Heart left ventricle (tissue), 16 donors: ENCODE measurements at places on chromosomes 5 and 9. TPM values are rescaled to one million over a fixed set of nuclear protein-coding genes. Genes with fewer than 3 reads are reported as not detected.

GRCh38 chr9:108924466-108924865 is 9.5 kb downstream of the ELP1 start:
- H3K4me1 ChIP-seq = no peaks in the 10 kb centered on the region
- no peak overlapping the region for H3K4me3 ChIP-seq
- H3K27ac ChIP-seq = no peak overlapping the region
- DNase-seq = no peak

DNA sequence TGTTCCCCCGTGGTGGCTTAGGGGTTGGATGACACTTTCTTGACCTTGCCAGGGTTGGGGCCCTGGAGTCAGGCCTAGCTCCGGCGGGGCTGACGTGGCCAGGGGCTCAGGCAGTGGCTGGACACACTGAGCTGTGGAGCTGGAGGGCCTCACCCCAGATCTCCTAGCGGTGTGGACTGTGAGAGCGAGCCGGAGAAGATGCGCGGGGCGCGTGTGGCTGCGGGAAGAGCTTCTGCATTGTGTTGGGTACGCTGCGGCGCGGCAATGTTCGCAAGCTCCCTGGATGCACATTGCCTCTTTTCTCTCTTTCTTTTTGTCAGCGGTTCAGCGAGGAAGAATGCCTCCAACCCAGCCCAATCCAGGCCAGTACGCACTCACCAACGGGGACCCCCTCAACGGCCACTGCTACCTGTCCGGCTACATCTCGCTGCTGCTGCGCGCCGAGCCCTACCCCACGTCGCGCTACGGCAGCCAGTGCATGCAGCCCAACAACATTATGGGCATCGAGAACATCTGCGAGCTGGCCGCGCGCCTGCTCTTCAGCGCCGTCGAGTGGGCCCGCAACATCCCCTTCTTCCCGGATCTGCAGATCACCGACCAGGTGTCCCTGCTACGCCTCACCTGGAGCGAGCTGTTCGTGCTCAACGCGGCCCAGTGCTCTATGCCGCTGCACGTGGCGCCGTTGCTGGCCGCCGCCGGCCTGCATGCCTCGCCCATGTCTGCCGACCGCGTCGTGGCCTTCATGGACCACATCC is 4.8 kb downstream of the NR2F1 start:
- no peak overlapping the region for H3K4me3 ChIP-seq
- H3K36me3 ChIP-seq = no peaks in the 10 kb centered on the region
- H3K27me3 ChIP-seq = peaks cover 61% of the 10 kb centered on the region

The AQP7 gene
- 96.3 TPM for total RNA-seq

The PCAT7 gene
- total RNA-seq = not detected
